C1 segment of cervical spinal cord (tissue), 14 donors: ENCODE measurements at places on chromosomes 11 and 22.

- DNase-seq, result no peak
These were observed 69.2 kb downstream of the SCN3B start for GRCh38 chr11:123585206-123585605.

- no peak for DNase-seq
These were observed 24.8 kb downstream of the ADAMTS15 start for GRCh38 chr11:130473056-130473794.

DNA sequence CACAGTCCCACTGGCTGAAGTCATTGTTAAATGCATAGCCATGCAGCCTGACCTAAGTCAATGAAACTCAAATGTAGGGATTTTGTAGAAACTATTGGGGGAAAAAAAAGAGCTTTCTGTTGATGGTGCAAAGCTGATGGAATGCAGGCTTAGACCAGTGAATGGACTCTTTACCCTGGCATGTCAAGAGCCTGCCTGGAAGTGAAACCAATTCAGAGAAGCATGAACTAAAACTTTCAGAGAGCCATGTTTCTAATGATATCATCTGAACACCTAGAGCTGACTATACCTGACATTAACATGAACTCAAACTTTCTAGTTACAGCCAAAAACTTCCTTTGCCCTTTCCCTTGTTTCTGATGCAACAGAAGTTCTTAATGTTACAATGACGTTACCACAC lies 89.0 kb downstream of the APIP start:
- DNase-seq, result no peak

DNA sequence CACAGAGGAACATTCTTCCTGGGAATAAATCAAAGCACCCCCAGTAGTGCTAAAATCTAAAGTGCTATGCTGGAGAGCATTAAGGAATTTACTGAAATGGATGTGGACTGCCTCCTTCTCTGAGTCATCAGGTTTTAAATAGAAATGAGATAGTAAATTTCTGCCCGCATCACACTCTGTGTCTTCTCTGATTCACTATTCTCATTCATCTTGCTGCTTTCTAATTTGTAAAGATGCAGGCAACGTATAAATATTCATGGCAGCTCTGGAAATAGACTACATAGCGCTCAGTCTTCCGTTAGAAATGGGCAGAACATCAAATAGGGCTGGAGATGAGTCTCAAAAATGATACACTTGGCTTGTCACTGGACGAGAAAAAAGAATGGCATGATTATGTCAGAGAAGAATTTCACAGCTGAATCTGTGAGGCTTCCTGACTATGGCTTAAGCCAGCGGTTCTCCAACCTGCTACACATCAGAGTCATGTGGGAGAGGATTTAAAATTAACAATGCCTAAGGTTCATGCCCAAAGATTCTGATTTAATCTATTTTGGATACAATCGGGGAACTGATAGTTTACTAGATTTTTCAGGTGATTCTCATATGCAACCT lies 178.2 kb downstream of the LRRC4C start:
- DNase-seq, result no peak
